ENCODE measurements at places on chromosomes 5 and 9.

DNA sequence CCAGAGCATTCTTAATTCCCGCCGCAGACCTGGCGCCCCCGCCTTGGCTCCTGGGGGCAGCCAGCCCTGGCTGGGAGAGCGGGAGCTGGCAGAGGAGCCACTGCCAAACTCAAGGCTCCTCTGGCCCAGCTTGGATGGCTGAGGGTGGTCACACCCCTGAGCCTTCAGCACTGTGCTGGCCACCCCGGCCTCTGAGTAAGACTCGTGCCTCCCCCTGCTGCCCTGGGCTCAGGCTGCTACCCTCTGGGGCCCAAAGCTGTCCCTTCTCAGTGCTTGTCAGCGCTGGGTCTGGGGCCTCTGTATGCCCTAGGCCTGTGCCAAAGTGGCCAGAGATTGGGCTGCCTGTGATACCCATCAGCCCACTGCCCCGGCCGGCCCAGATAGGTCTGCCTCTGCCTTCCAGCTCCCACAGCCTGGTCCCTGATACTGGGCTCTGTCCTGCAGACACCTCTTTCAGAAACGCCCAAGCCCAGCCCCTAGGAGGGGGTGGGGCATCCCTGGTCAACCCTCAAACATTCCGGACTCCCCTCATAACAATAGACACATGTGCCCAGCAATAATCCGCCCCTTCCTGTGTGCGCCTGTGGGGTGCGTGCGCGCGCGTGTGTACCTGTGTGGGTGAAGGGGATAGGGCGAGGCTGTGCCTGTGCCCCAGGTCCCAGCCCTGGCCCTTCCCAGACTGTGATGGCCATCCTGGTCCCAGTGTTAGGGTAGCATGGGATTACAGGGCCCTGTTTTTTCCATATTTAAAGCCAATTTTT, 4.4 kb upstream of the PRR7 start:
- DNase-seq, result no peak

- no peak for DNase-seq
Observed at GRCh38 chr5:72441862-72442540, 65.2 kb downstream of the ZNF366 start.

DNA sequence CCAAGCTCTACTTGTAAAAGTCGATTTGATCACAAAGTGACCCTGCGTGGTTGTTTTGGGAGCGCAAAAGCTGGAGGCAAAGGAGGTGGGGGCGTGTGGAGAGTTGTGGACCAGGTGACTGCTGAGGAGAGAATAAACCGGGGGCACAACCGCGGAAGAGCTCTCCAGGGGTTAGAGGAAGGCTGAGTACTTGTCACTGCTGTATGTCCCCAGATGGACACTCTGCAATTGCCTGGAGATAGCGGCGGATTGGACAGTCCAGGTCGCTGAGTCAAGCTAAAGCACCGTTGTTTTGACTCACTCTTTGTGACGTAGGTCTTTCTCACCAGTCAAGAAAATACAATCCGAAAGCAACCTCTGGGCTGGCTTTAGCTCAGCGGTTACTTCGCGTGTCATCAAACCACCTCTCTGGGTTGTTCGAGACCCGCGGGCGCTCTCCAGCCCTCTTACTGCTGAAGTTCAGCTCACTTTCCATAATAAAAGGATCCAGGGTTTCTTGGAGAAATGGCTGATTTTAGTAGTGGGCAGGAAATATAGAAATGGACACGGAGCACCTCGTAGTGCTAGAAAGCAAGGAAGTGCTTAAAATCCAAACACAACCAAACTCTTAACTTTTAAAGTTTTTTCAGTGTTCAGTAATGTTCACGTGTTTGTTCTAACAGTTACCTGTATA, 25.7 kb downstream of the ZMAT2 start:
- no peak for DNase-seq

- DNase-seq, result peak; percentile 9
Observed at GRCh38 chr5:176503496-176503895, 33.7 kb downstream of the RNF44 start.

- no peak for DNase-seq
Observed at GRCh38 chr9:69385581-69386033, 60.6 kb downstream of the ENTREP1 start.

DNA sequence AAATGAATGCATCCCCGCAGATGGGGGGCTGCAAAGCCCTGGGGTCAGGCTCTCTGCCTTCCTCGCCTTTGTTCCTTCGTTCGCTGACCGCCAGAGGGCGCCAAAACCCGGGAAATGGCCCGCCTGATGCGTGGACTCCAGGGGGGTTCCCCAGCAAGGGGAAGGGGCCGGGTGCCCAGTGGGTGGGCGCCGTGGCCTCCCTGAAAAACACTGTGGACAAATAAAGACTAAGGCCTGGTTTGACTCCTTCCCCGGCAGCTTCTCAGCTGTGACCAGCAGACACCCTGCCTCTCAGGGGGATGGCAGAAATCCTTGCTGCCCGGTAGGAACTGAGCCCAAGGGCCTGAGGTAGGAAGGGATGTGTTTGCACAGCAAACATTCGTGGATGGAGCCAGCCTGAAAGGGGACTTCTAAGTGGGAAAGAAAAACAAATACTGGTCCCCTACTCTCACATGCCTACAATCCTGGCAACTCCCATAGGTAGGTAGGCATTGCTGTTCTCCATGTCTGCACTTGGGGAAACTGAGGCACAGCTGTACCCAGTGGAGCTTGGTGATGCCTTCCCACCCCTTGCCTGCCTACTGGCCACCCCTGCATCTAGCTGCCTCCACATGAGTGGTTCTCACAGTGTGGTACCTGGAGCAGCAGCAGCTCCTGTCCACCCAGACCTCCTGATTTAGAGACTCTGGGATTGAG, 57.7 kb downstream of the DUSP1 start:
- DNase-seq, result no peak

DNA sequence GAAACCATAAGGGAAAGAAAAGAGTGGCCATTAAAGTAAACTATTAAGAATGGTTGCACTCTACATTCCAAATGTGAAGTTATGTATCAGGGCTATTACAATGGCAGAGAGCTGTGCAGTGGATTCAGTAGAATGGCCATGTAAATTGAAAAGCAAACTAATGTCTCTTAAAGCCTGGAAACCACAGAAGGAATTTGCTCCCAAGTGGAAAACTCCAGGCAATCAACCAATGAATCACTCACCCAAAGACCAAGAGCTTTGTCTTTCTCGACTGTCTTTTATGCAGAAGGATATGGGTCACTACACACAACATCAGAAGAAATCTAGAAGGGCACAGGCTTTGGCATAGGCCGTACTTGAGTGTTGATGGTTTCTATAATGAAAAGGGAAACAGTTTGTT, 114.9 kb downstream of the TLE1 start:
- no peak for DNase-seq

DNA sequence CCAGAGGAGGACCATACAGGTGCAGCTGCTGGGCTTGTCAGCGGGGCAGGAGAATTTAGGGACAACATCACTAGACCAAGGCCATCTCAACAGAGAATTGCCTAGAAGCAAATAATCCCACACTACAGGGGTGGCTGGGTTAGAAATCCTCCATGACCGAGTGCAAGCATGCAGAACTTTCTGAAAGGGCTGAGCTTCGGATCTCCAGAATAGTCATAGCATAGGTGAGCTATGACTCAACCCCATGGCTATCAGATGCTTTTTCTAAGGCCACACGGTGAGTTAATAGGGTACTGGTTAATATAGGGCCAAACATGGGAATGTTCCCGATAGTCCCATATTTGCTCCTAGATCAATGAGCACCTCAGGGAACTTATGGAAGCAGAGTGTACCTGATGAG, 4.2 kb downstream of the KCNIP1 start:
- DNase-seq, result no peak

DNA sequence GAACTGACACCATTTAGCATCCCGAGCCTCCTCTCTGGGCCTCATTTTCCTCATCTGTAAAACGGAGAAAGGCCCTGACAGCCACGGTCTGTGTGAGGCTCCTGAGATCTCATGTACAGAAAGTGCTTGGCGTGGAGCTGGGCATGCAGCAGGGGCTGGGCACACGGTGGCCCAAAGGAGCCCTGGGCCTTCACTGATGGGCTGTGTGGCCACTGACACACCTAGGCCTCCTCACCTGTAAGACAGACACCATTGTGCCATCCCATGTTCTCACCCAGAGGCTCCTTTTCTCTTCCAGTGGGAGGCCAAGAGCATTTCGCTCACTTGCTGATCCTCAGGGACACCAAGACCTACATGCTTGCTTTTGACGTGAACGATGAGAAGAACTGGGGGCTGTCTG, 1.6 kb downstream of the ORM1 start:
- DNase-seq, result no peak

DNA sequence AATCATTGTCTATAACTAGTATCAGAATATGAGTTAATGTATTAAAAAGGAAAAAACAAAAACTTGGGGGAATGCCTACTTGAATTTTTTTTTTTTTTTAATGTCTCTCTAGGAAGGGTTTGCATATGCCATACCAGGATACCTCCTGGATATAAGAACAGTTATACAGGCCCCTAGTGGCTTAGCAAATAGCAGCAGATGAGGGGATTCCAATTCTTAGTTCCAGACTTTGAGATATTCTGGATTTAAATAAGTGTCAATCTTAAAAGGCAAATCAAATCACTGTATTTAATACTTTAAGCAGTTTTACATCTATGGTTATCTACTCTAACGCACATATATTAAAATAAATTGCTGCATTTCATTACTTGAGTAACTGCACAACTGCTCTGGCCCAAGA, 1055.5 kb upstream of the DMAC1 start:
- DNase-seq, result no peak

DNA sequence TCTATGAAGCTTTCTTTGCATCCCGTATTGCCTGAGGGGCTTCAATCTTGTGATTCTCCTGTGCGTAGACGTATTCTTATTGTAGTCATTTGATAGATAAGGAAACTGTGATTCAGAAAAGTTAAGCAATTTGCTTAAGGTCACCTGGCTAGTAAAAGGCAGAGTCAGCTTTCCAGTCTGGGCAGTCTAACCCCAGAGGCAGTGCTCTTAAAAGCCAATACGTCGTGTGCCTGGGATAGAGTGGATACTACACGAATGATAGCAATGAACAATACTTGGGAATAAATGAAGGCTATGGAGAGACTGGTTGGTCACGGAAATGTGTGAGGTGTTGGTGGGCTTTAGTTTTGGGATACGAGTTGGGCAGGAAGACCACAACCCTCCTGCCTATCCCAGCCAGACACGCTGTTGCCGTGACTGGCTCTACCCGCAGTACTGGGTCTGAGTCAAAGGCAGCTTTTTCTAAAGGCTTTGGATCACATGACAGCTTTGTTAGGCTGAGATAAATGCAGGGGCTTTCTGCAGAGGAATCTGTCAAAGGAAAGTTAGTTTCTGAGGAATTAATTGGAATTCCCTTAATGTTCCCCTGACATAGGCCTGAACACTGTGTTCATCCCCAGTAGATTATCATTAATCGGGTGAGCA, 302.6 kb downstream of the KIF4B start:
- DNase-seq, result no peak

- no peak for DNase-seq
Observed at GRCh38 chr5:176735383-176736265, 74.7 kb upstream of the UNC5A start.

DNA sequence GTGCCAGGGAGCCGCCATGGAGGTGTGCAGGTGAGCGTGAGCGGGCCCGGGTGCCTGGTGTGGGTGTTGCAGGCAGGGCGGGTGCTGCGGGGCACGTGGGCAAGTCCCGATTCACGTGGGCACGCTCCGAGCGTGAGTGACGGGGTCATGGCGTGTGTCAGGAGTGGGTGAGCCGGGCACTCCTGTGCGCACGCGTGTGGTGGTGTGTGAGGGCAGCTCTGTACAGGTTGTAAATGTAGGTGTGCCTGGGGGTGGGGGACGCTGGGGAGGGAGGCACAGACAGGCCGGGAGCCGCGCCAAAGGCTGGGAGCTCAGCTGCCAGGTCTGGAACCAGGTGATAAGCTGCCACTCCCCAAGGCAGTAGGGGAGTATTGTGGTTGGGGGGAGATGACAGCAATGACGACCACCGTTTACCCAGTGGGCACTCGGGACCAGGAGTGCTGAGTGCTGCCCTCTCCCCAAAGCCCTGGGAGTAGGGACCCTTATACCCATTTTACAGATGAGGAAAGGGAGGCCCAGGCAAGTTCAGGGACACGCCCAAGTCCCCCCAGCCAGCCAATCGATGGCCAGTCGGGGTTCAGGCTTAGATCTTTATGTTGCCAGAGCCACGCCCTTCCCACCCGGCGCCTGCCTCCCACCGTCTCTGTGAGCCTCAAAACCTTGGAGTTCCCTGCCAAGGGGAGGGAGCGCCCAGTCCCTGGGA, 9.6 kb downstream of the NCS1 start:
- DNase-seq, result no peak

GRCh38 chr9:134985451-134985850, 67.7 kb upstream of the FCN1 start:
- no peak for DNase-seq

- DNase-seq, result no peak
Observed at GRCh38 chr9:127637322-127637847, 25.3 kb downstream of the STXBP1 start.

GRCh38 chr9:136565715-136566552, 20.1 kb upstream of the NOTCH1 start:
- DNase-seq, result no peak

GRCh38 chr5:69300537-69301203, 31.9 kb downstream of the CCDC125 start:
- DNase-seq, result no peak

All from renal cortex interstitium (tissue), 15 donors.